ENCODE measurements at places on chromosomes 6 and 20. TPM values are rescaled to one million over a fixed set of nuclear protein-coding genes. Genes with fewer than 3 reads are reported as not detected.
A peak's percentile ranks its signal among the peaks of the same experiment; 100 is the strongest.

Gene MUC21
- not detected for total RNA-seq

DNA sequence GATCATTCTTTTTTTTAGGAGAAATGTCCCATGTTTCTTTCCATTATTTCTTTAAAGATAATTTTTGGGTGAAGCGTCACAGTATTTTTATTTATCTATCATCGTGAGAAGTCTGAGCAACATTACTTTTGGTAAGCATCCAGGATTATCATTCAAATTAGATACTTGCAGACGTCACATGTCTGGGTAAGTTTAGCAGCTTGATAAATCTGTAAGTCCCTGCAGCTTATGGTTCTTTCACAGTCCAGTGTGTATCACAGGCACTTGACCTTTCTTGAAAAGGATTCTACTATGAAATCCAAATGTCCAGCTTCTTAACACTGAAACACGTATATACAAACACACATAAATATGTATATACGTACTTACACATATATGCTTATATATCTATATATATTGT is 359.4 kb downstream of the ESR1 start:
- no peaks in the 10 kb centered on the region for H3K36me3 ChIP-seq
- no peak overlapping the region for H3K4me3 ChIP-seq
- no peak overlapping the region for H3K27ac ChIP-seq
- no peak for DNase-seq
- no peaks in the 10 kb centered on the region for H3K4me1 ChIP-seq
- no peaks in the 10 kb centered on the region for H3K27me3 ChIP-seq

DNA sequence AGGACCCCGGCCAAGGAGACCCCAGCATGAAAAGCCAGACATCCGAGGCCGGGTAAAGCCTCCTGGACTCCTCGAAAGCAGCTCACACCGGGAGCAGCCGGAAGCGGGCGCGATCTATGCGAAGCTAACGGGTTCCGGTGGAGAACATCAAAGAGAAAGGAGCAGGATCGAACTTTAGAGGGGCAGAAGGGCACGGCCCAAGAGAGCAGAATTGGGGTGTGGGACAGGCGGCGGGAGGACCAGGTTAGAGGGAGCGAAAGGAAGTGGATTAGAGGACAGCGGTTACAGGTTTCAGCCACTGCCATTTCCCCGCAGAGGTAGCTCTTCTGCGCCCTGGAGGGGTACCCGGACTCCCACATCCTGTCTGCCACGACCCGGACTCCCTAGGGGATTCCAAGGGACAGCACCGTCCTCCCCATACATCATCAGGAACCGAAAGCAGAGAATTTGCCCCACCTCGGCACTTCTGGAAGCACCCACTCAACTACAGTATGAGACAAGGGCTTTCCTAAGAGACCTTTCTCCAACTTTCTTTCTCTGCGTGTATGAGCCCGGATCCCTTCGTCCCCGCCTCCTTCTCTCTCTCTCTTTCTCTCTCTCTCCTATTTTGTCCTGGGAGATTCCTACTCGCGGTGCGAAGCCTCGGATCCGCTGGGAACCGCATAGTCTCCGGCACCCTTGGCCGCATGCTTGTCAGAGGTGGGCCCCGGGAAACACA is 507 bp upstream of the VGLL2 start:
- peaks cover 7% of the 10 kb centered on the region for H3K4me1 ChIP-seq
- no peak for DNase-seq
- no peaks in the 10 kb centered on the region for H3K36me3 ChIP-seq
- H3K27me3 ChIP-seq: peaks cover 55% of the 10 kb centered on the region
- no peak overlapping the region for H3K27ac ChIP-seq

Gene ELOVL2
- 7.1 TPM for total RNA-seq

- H3K4me3 ChIP-seq: no peak overlapping the region
- no peak overlapping the region for H3K27ac ChIP-seq
- DNase-seq: no peak
- no peaks in the 10 kb centered on the region for H3K27me3 ChIP-seq
- no peaks in the 10 kb centered on the region for H3K36me3 ChIP-seq
Measured at GRCh38 chr6:87779542-87779941, 77.5 kb upstream of the AKIRIN2 start.

- H3K36me3 ChIP-seq: no peaks in the 10 kb centered on the region
- H3K4me3 ChIP-seq: no peak overlapping the region
- no peak overlapping the region for H3K27ac ChIP-seq
- no peak for DNase-seq
- H3K4me1 ChIP-seq: no peaks in the 10 kb centered on the region
- H3K27me3 ChIP-seq: no peaks in the 10 kb centered on the region
Measured at GRCh38 chr6:138454981-138455706, 44.1 kb downstream of the NHSL1 start.

Gene ADTRP
- total RNA-seq: not detected

DNA sequence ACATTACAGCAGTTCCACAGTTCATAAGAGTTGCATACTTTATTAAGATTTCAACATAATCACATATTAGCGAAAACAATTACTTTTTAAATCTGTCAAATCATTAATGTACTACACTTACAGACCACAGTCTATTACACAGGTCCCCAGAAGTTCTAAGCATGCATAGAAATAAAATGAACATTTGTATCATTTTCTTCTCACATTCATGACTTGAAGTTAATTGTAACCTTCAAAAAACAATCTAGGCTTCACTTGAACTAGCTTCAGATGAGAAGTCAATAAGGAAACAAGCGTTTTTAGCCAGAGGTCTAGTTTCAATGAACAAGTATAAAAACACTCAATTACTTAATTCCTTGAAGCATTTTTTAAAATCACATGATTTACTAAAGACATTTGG is 238.3 kb downstream of the HACE1 start:
- no peaks in the 10 kb centered on the region for H3K36me3 ChIP-seq
- no peak overlapping the region for H3K27ac ChIP-seq

Gene TSHZ2
- total RNA-seq: 27.8 TPM

Gene TRIM15
- 8.3 TPM for total RNA-seq

Gene ZC3H12D
- total RNA-seq: 0.62 TPM

Gene NOX3
- total RNA-seq: not detected

GRCh38 chr6:11362564-11362963 is 130.1 kb upstream of the NEDD9 start:
- H3K4me1 ChIP-seq: peaks cover 34% of the 10 kb centered on the region
- no peak overlapping the region for H3K27ac ChIP-seq
- no peak for DNase-seq
- no peaks in the 10 kb centered on the region for H3K36me3 ChIP-seq
- H3K4me3 ChIP-seq: no peak overlapping the region
- no peaks in the 10 kb centered on the region for H3K27me3 ChIP-seq

Gene HLA-DOB
- not detected for total RNA-seq

Gene SCRT2
- total RNA-seq: not detected

- no peak overlapping the region for H3K27ac ChIP-seq
- H3K4me3 ChIP-seq: no peak overlapping the region
- no peaks in the 10 kb centered on the region for H3K27me3 ChIP-seq
- no peaks in the 10 kb centered on the region for H3K4me1 ChIP-seq
Measured at GRCh38 chr6:24595910-24596525, 50.0 kb downstream of the KIAA0319 start.

Gene PRL
- not detected for total RNA-seq

DNA sequence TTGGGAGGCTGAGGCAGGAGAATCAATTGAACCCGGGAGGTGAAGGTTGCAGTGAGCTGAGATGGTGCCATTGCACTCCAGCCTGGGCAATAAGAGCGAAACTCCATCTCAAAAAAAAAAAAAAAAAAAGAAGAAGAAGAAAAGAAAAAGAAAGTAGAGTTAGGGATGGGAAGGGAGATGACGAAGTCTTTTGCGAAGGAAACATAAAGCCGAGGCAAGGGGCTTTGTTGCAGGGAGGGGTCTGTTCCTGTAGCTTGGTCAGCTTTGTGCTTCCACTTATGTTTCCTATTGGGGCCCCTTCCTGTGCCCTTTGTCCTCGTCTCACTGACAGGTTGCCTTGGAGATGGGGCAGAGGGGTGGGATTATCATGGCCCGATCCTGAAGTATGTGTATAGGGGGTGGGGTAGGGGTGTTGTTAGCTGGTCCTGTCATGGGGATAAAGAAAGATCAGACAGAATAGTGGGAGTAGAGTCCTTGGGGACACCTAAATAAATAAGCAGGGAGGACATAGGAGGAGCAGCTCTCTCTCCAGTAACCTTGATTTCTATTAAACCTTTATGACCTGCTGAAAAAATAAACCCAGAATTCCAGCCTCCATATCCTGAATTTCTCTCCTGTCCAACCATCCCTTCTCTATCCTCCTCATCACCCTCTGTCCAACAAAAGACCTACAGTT is 1.1 kb upstream of the CLIC1 start:
- H3K27me3 ChIP-seq: no peaks in the 10 kb centered on the region
- peaks cover 5% of the 10 kb centered on the region for H3K36me3 ChIP-seq
- no peak for DNase-seq
- H3K4me3 ChIP-seq: no peak overlapping the region

DNA sequence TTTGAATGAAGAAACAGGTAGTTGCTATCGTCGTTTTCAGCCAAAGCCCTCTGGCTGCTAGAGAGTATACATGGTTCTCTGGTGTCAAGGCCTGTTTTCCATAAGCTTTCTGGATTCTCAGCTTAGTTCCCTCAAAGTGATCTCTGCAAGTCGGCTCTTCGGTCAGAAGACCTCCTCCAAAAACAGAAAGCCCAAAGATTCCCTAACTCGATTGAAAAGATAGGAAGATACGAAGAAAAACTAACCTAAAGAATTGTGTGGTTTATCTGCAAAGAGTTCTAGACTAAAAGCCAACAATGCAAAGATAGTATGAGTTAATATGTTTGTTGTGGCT is 545 bp upstream of the ASCC3 start:
- H3K27me3 ChIP-seq: no peaks in the 10 kb centered on the region
- peak overlapping the region; percentile 92 for H3K27ac ChIP-seq
- no peaks in the 10 kb centered on the region for H3K4me1 ChIP-seq
- H3K4me3 ChIP-seq: peak overlapping the region; percentile 64
- DNase-seq: no peak

Gene CGA
- total RNA-seq: not detected

Gene ZSWIM1
- 3.3 TPM for total RNA-seq

- no peaks in the 10 kb centered on the region for H3K36me3 ChIP-seq
- H3K27ac ChIP-seq: no peak overlapping the region
- no peak overlapping the region for H3K4me3 ChIP-seq
- no peak for DNase-seq
- no peaks in the 10 kb centered on the region for H3K4me1 ChIP-seq
- no peaks in the 10 kb centered on the region for H3K27me3 ChIP-seq
Measured at GRCh38 chr6:46933751-46934150, 12.0 kb upstream of the ADGRF5 start.

GRCh38 chr6:21185861-21186478 is 407.6 kb upstream of the SOX4 start:
- H3K27me3 ChIP-seq: no peaks in the 10 kb centered on the region
- no peak for DNase-seq
- no peak overlapping the region for H3K27ac ChIP-seq
- H3K36me3 ChIP-seq: no peaks in the 10 kb centered on the region
- H3K4me1 ChIP-seq: no peaks in the 10 kb centered on the region

GRCh38 chr20:48627737-48628128 is 200.1 kb downstream of the PREX1 start:
- H3K27ac ChIP-seq: no peak overlapping the region
- H3K27me3 ChIP-seq: no peaks in the 10 kb centered on the region
- no peaks in the 10 kb centered on the region for H3K36me3 ChIP-seq
- H3K4me3 ChIP-seq: no peak overlapping the region

DNA sequence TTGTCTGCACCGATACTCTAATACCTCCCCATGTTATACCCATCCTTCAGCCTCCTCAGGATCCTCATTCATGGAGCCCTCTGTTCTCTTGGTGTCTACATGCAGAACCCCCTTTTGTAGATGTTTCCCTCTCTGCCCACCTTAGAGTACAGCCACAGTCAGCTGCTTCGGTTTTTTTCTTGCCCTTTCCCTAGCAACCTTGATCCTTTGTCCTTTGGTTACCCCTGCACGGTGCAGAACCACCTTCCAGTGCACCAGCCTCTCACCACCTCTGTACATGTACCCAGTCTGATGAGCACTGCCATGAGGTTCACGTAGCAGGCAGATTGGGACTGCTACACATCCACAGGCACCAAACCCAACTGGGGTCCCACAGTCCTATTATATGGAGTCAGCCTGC is 7.3 kb downstream of the VPS16 start:
- no peaks in the 10 kb centered on the region for H3K4me1 ChIP-seq
- no peaks in the 10 kb centered on the region for H3K27me3 ChIP-seq
- no peak overlapping the region for H3K27ac ChIP-seq
- no peak for DNase-seq
- H3K36me3 ChIP-seq: no peaks in the 10 kb centered on the region

- H3K27ac ChIP-seq: no peak overlapping the region
- no peak for DNase-seq
- no peak overlapping the region for H3K4me3 ChIP-seq
- no peaks in the 10 kb centered on the region for H3K27me3 ChIP-seq
- H3K36me3 ChIP-seq: no peaks in the 10 kb centered on the region
Measured at GRCh38 chr6:75922226-75922625, 150.2 kb downstream of the IMPG1 start.

- no peaks in the 10 kb centered on the region for H3K4me1 ChIP-seq
- H3K4me3 ChIP-seq: no peak overlapping the region
- peak; percentile 82 for DNase-seq
Measured at GRCh38 chr20:50655311-50655880, 35.9 kb downstream of the RIPOR3 start.

- H3K4me1 ChIP-seq: peaks cover 68% of the 10 kb centered on the region
- no peak for DNase-seq
- peak overlapping the region; percentile 9 for H3K4me3 ChIP-seq
- H3K36me3 ChIP-seq: peaks cover 24% of the 10 kb centered on the region
Measured at GRCh38 chr6:7241709-7242645, 71.0 kb downstream of the SSR1 start.

DNA sequence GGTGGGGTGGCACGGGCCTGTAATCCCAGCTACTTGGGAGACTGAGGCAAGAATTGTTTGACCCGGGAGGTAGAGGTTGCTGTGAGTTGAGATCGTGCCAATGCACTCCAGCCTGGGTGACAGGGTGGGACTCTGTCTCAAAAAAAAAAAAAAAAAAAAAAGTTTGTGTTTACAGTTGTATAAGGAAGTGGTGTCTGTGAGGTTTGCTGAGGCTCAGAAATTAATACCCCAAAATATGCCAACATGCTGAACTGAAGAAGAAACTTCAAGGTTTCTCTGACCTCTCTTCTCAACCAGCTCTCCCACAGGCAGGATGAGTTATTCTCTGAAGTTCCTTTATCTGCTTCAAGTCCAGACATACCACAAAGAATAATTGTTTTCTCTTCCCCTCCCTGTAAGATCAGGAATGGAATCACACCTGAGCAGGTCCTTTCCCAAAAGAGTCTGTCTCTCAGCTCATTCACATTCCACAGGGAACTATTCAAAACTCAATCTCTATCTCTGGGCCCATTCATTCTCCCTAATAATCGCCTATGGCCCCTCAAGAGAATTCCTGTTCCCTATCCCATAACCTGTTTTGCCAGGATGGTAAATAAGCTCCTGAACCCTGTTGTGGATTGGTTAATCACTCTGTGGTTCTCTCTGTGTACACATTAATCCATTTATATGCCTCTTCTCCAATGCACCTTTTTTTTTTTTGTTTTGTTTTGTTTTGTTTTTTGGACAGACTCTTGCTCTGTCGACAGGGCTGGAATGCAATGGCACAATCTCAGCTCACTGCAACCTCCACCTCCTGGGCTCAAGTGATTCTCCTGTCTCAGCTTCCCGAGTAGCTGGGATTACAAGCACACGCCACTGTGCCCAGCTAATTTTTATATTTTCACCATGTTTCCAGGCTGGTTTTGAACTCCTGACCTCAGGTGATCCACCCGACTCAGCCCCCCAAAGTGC is 17.4 kb upstream of the KIFC1 start:
- peak overlapping the region; percentile 14 for H3K27ac ChIP-seq
- H3K4me3 ChIP-seq: no peak overlapping the region
- peaks cover 14% of the 10 kb centered on the region for H3K4me1 ChIP-seq
- DNase-seq: no peak
